Stimulated activated CD8-positive, alpha-beta memory T cell treated with anti-CD3 and anti-CD28 coated beads, Interleukin-15, amount 100 ng/mL, for 48 hours (primary cell): ENCODE measurements at places on chromosomes 3 and 15.

DNA sequence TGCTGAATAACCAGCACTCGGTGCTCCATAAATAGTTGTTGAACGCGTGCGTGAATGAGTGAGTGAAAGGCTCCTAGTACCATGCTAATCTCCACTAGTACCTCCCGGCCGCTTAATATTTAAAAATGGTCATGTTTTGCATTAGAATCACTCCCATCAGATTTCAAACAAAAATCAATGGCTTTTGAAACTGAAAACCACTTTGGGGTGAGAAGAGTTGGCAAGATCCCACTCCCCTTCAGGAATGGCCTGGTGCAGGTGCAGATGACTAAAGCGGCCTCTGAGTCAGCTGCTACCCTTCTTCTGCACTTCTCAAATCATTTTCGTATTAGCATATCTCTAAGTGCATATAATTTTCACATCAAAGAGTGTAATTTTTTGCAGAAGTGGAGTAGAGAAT, 425.3 kb upstream of the PROK2 start:
- no peak for DNase-seq

DNA sequence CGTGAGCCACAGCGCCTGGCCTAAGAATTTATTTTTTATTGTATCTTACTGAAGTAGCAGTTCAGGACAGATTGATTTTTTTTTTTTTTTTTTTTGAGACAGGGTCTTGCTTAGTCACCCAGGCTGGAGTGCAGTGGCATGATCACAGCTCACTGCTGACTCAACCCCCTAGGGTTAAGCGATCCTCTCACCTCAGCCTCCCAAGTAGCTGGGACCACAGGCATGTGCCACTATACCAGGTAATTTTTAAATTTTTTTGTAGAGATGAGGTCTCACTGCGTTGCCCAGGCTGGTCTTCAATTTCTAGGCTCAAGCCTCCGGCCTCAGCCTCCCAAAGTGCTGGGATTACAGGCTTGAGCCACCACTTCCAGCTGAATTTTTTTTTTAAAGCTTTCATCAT, 99.8 kb upstream of the HERC1 start:
- DNase-seq, result no peak

GRCh38 chr3:7630351-7630911, 769.5 kb downstream of the GRM7 start:
- no peak for DNase-seq

- no peak for DNase-seq
These were observed 61.1 kb downstream of the MLH1 start for GRCh38 chr3:37054370-37054769.

GRCh38 chr3:15023249-15023648, 41.9 kb downstream of the MRPS25 start:
- DNase-seq, result no peak

GRCh38 chr15:74528876-74529275, 12.1 kb upstream of the ARID3B start:
- DNase-seq, result no peak

DNA sequence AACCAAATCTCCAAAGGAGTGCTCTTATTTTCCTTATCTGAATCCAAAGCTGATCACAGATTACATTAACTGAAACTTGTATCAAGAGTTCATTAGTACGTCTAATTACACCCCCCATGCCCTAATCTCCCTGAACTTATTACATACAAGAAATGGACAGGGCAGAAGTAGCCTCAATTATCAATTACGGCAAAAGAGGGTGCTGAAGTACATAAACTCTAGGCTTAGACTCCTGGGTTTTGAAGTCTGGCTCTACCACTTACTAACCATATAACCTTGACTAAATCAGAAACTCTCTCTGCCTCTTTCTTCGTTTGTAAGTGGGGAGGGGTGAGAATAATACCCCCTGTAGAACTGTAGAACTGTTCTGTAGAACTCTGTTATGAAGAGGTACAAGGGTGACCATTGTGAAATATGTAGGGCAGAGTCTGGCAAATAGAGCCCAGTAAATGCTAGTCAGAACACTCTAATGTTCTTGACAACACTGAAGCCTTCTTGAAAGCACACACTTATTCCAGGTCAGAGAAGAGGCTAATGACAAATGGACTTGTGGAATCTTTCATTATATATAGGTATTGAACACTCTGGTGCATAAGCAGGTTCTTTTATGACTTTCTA, 19.6 kb upstream of the OR5K4 start:
- no peak for DNase-seq

- no peak for DNase-seq
These were observed 367.9 kb downstream of the ZIC4 start for GRCh38 chr3:147038481-147038880.

DNA sequence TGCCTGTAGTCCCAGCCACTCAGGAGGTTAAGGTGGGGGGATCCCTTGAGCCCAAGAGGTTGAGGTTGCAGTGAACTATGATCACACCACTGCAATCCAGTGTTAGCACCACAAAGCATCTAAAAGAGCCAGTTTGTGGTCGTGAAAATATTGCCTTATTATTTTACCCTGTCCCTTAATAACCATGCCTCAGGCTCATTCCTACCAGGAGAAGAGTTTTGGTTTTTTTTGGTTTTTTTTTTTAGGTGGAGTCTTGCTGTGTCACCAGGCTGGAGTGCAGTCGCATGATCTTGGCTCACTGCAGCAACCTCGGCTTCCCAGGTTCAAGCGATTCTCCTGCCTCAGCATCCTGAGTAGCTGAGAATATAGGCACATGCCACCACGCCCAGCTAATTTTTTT, 17.9 kb upstream of the AVEN start:
- DNase-seq, result no peak

GRCh38 chr3:42476225-42477125, 26.0 kb upstream of the VIPR1 start:
- no peak for DNase-seq
